ENCODE measurements at places on chromosomes 3 and 15. TPM values are rescaled to one million over a fixed set of nuclear protein-coding genes. Genes with fewer than 3 reads are reported as not detected.

The RBPMS2 gene
- total RNA-seq, result 0.33 TPM

DNA sequence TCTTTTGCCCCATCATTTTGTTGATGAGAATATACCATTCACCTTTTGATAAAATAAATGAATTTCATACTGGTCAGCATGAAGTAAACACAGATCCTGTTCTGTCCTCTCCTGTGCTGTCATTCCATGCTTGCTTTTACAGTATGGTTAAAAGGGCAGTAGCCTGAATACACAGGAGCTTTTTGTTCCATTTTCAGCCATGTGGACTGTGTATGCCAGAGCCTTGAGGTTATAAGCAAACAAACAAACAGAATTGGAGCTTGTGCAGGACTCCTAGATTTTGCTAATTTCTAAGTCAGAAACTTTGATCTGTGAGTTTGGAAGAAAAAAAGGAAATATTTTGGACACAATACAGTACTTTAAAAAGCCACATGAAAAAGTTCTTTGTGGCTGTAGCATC is 91.9 kb downstream of the LRRC28 start:
- DNase-seq, result no peak

GRCh38 chr3:196813903-196814302 is 53.8 kb upstream of the SENP5 start:
- no peak for DNase-seq

DNA sequence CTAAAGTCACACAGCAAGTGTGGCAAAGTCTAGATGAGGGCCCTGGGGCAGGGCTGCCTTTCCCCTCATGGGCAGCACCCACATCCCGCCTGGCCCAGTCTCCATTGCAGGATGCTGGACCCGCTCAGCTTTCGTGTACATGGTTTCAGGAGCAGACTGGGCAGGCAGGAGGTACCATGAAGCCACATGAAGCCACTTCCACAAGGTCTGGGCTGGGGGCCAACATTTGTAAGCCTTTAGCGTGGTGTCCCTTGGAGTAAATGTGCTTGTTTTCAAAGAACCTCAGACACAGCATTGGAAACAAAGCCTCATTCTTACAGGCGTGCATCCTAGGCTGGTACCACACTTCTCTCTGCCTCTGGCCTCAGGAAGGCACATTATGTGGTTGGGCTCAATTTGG is 34.5 kb downstream of the UMPS start:
- no peak for DNase-seq

The ITIH1 gene
- not detected for total RNA-seq
